ENCODE measurements at places on chromosomes 4 and X.

DNA sequence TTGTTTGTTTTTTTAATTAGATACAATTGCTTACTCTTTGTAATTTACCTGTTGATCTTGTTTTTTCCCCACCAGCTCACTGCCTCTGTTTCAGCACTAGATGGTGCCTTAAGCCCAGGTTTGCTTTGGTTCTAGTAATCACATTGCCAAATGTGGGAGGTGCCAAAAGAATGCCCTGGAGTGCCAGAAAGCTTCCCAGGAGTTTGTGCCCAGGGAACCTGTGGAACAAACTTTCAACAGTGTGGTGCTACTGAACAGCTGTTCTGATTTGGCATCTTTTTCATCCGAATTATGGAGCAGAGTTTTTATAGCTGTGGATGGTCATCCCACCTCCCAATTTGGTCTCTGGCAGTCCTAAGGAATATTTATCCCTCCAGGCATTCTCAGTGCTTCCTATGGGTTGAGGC is 1000.7 kb downstream of the STIM2 start:
- no peak for DNase-seq

DNA sequence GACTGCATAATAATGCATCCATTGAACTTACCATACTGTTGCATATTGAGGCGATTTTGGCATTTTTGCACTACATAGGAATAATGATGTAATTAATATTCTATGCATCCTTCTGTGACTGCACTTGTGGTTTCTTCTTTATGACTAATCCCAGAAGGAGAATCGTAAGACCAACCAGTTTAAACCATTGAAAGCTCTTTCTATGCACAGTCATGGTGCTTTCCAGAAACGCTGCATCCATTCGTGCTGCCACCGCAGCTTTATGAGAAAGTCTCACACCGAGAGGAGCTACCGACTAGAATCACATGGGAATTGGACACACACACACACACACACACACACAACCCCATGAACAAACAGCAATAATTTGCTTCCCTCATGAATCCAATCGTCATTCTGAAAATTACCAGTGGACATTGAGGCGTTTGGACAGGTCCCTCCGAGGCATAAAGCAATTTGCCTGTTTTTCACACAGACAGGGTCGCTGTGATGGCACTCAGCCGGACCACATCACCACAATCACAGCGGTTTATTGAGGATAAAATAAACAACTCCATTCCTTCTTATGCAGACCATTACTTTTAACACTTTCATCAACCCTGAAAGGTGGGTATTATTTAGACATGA is 64.2 kb downstream of the PACRGL start:
- no peak for DNase-seq

- no peak for DNase-seq
Measured at GRCh38 chr4:85700362-85700761, 225.4 kb downstream of the ARHGAP24 start.

DNA sequence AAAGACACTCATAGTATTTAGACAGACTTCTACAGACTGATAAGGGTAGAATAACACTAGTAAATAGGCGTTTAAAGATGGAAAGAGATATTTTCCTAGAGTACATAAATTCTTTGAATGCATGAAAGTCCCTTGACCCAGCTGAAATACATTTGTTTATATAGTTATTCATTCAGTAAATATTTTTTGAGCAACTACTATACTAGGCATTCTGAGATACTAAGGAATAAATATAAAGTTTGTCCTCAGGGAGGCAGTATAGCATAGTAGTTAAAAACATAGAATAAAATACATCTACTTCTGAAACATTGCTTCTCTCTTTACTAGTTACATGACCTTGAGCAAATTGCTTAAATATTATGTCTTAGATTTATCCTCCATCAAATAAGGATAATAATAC is 27.4 kb downstream of the HMGN5 start:
- DNase-seq: no peak

- no peak for DNase-seq
Measured at GRCh38 chrX:29617276-29617675, 598.1 kb upstream of the MAGEB2 start.

DNA sequence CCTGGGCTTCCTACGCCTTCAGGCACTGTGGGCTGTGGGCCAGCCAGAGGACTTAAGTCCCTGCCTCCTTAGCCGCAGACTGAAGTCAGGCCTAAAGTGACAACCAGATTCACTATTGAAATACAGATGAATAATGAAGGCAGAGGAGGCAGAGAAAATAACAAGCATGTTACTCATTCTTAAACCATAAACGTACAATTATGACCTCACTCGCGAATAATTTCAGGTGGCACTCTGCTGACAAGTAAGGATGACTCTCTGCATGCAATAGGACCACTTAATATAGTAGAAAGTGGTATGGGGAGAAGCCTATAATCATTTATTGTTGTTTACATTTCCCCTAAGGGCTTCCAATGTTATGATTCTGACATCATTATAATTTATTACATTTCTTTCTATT is 409.2 kb upstream of the FGF13 start:
- no peak for DNase-seq

- DNase-seq: no peak
Measured at GRCh38 chr4:175818406-175818805, 6.3 kb upstream of the GPM6A start.

DNA sequence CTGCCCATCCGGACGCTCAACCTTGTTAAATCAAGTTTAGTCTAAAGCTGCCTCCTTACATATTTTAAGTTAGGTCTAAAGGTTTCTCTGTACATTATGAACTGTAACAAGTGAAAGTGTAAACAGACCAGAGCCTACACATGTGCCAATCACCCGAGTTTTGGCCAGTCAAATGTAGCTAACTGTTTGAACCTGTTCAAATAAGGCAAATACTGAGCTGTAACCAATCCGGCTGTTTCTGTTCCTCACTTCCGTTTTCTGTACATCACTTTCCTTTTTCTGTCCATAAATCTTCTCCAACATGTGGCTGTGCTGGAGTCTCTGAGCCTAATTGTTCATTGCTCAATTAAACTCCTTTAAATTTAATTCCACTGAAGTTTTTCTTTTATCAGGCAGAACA is 113.3 kb upstream of the SHISA3 start:
- no peak for DNase-seq

GRCh38 chr4:120158046-120158445 is 91.4 kb upstream of the MAD2L1 start:
- no peak for DNase-seq

DNA sequence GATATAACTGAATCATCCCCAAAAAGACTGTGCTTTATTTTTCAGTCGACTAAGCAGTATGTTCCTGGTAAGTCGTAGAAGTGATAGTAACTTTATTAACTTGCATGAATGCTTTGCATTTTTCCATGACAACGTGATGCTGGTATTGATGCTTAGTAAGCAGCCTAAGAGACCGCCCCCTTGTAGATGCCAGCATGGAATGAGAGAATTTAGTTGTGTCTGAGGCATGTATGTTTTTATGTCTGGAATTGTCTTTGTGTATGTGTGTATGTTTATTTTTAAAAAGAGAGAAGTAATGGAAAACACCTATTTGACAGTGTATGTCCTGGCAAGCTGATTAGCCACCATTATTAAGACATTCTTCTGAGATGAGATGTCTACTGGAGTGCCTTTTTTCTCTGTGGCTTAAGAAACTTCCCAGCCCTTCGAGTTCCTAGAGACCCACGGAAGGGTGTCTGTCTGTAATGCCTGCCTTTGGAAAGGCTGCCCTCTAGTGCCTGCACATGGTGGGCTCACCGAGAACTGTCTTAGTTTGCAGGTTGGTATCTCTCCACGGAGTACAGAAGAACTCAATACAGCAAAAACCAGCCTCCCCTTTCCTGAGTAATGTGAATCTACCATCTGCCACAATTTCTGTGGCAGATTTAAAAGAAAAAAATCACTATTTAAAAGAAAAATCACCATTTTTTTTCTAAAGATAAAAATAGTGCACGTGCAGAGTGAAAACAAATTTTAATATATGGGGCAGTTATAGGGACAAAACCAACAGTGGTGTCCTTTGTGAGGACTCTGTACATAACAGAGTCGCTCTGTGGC is 85.9 kb downstream of the AASDH start:
- DNase-seq: peak; percentile 42

- DNase-seq: no peak
Measured at GRCh38 chr4:69536980-69537379, 41.3 kb upstream of the UGT2B4 start.

DNA sequence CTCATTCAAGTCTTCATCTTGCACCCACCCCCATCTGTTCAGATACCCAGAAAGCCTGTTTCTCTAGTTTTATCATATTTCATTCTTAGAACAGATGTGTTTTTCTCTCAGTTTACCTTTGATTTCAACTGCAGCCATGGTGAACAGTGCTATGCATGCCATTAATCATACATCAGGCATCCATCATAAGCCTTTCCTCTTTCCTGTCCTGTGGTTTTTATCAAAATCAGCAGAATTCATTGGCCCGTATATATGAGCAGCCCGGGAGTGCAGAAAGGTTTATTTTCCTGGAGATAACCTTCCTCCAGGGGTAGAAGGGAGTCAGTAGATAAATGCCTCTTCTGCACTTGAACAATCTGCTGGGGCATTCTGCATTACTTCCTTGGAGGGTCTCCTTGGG is 65.7 kb downstream of the IL21 start:
- DNase-seq: no peak

- DNase-seq: no peak
Measured at GRCh38 chr4:151472711-151473110, 63.7 kb downstream of the FHIP1A start.

Measured in KG1 (cell line).